Calu3 (cell line): ENCODE measurements at places on chromosomes 1 and 21. TPM values are rescaled to one million over a fixed set of nuclear protein-coding genes. Genes with fewer than 3 reads are reported as not detected.

DNA sequence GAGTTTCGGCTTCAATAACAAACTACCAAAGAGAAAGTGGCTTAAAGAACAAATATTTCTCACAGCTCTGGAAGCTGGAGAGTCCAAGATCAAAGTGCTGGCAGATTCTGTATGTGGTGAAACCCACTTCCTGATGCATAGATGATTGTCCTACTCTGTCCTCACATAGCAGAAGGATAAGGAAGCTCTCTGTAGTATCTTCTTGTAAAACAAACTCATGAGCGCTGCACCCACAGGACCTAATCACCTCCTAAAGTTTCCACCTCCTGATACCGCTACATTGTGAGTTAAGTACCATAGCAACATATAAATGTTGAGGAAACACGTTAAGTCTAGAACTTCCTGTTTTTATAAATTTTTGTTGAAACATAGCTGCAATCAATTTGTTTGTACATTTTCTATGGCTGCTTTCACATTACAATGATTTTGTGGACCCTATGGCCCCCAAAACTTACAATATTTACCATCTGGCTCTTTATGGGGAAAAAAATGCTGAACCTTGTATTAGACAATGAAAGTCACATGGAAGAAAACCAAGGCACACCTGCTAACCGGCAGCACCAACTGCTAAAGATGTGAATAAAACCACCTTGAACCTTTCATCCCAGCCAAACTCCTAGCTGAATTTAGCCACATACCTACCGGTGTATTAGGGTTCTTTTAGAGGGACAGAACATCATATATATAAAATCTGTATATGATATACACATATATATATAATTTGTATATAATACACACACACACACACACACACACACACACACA is 1423.4 kb downstream of the NCAM2 start:
- DNase-seq = no peak

DNA sequence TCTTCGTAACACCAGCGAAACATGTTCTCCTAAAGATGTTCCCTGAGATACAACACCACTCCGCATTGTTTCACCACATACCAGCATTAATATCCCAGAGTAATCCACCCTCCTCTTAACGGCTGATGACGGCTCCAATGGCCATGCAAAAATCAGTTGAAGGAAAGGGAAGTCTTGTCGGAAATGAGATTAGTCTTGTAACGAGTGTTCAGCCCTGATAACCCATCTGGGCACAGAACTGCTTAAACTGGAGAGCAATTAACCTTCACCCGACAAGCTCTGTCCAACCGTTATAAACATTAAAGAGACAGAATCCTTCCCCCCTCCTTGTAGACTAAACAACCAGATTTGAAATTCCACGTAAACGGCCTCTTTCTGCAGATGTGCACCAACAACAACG is 21.9 kb downstream of the ERG start:
- DNase-seq = no peak

DNA sequence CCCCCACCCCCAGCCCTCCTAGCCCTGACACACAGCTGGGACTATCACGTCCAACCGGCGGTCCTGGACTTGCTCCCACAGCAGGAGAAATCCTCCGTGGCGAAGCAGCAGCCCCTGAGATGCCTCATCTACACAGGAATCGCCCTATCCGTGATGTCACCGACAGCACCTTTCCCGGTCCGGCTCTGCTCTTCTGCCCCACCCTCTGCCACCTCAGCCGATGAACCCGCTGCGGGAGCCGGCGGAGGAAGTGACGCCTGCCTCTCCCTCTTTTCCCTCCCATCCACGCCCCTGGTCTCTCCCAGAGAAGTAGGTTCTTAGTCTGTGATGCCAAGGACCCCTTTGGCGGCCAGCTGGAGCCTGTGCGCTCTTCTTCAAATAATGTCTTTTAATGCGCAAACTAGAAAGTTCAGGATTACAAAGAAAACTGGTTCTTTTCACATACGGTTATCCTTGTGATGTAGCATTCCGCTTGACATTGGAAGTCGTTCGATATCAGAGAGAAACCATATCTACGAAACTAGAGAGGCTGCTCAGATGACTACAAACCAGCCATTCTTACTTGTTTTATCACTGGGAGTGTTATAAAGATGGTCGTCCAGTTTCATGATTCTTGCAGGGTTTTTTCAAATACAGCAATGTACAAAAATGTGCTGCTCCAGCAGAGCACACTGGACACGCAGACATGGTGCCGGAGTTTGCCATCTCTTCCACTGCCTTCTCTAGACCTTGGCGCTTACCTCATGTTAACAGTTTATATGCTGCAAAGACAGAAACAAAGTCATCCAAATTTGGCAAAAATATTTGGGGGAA is 120.3 kb downstream of the PPIAL4G start:
- DNase-seq = peak; percentile 34

GRCh38 chr1:240173836-240174235 is 82.2 kb downstream of the FMN2 start:
- DNase-seq = no peak

DNA sequence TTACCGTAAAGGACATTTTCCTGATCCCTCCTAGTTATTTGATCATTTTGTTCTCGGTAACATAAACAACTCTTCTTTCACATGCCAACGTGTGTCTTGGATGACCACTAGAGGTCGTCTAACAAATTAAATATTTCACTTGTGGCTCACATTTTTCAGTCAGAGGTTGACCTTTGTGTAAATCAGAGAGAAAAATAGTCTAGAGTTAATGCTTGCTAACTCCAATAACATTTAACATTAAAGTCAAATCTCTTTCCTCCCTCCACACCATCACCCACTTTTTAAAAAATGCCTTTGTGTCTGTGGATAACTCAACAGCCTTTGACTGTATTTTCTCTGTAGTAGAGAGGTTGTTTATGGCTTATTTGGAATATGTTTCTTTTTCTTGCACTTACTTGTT is 220.5 kb upstream of the B3GALT2 start:
- no peak for DNase-seq

DNA sequence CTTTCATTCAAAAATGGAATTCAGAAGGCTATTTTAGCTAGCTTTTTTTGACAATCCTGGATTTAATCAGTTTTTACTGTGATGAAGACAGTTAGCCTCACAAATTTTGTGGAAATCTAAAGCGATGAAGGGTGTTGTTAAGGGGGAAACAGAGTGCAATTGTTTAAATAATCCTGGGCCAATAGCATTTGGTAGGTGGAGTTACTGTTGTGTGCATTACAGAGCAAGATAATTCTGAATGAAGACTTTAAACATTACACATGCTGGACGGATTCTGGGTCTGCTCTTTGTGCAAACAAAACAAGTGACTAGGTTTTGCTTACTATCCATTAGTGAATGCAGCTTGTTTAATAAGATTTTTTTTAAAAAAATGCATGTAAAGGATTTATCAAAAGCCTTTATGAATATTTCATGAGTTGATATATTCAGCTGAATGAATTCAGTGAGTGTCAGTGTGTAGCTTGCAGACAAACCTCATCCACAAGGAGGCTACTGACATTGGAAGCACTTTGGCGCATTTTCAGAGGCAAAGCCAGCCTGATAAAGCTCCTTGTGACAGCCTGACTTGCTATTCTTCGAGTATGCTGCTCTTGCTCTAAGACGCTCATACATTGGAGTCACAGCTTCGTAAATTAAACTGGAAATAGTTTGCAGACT is 199.6 kb downstream of the PDE4B start:
- DNase-seq = no peak

DNA sequence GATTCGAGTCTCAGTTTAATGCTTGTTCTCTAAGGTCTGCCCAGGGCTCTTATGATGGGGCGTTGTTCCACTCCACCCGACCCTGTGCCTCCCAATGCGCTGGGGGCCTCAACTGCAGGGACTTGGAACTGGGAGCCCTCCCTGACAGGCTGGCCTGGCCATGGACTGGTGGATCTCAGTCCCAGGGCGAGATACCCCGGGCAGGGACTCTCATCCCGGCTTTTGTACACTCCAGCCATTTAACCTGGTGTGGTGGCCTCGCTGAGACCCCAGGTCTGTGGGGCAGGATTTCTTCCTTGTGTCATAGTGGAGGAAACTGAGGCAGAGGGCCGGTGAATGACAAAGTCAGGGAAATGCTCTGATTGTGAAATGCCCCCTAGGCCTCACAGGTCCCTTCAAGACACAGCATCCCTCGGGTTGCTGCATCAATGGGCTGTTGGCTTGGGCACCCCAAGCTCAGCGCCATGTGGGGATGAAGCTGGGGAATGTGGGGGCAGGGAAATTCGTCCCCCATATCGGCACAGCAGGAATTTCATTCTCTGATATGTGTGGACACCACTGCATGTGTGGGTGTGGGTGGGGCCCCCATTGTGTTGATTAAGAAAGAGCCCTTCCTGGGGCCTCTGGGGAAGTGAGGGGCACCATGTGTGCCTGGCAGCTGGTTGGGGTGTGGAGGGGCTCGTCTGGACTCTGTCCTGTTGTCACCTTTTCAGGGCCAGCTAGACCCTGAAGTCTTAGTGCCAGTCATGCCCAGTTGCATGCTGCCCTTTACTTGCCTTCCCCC is 19.9 kb upstream of the ZNF678 start:
- DNase-seq = no peak

DDR2 gene
- total RNA-seq = 0.34 and 0.80 TPM in 2 replicates

CYP4A11 gene
- total RNA-seq = not detected in 2 replicates
